ENCODE measurements at places on chromosomes 5 and 9.

DNA sequence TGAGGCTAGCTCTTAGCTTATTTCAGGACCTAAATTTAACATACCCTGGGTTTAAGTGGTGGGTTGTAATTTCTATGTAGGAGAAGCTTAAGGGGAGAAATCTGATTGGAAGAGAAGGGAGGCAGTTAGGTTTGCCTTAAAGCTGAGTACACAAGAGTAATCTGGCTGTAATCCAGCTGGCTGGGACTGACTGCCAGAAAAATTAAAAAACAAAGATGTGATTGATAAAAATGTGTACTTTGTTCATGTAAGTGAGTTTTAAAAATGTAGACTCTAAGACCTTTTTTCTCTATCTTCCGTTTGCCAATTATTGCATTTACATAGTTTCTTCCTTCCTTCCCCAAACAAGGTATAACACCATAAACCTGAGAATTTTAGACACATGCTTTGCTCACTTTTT is 17.5 kb upstream of the MSMP start:
- DNase-seq: no peak

DNA sequence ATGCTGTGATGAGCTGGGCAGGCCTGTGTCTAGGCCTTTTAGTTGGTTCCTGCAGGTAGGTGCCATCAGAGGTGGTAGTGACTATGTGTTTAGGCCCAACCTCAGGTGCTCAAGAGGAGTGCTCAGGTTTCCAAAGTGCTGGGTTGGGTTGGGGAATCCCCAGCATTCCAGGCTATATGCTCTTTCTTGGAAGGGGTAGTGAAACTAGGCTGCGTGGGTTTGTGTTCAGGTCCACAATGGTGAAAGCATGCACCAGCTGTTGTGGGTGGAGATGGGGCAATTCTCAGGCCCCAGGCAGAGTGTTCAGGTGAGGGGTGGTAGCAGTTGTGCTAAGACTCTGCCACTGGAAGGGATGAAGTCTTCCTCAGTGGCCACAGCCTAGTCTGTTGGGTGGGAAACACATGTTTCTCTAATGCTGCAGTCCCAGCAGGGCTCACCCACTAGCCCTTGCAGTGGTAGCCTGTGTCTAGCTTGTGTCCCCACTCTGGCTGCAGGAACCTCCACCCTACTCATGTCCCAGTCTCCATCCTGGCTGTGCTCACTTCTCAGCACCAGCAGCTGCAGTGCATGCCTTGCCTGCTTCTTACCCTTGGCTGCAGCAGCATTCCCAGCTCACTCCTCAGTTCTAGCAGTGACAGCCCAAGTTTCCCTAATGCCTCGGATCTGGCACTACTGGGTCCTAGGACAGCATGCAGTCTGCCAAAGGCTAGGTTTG is 78.9 kb downstream of the FAM170A start:
- no peak for DNase-seq

DNA sequence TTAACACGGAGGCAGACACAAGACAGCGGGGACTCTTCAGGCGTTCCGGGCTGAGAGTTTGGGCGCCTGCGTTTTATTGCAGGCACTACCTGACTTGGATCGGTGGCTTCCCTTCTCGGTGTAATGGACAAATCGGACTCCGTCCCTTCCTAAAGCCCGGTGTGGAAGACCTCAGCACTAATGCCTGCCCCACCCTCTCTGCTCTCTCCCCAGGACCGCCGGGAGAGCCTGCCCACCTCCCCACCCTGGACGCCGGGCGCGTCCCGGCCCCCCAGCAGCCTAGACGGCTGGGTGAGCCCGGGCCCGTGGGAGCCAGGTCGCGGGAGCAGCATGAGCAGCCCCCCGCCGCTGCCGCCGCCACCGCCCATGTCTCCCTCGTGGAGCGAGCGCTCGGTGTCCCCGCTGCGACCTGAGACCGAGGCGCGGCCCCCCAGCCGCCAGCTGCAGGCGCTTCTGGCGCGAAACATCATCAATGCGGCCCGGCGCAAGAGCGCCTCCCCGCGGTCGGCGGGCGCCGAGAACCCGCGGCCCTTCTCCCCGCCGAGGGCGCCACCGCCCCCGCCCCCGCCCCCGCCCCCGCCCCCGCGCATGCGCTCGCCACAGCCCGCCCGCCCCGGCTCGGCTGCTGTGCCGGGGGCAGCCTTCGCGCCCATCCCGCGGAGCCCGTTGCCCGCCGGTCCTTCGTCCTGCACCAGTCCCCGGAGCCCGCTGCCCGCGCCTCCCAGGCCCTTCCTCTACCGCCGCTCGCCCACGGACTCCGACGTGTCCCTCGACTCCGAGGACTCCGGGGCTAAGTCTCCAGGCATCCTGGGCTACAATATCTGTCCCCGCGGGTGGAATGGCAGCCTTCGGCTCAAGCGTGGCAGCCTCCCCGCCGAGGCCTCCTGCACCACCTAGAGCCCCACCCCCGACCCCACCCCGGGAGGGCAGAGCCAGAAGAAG is 4.6 kb upstream of the MYOZ3 start:
- DNase-seq: peak; percentile 55

DNA sequence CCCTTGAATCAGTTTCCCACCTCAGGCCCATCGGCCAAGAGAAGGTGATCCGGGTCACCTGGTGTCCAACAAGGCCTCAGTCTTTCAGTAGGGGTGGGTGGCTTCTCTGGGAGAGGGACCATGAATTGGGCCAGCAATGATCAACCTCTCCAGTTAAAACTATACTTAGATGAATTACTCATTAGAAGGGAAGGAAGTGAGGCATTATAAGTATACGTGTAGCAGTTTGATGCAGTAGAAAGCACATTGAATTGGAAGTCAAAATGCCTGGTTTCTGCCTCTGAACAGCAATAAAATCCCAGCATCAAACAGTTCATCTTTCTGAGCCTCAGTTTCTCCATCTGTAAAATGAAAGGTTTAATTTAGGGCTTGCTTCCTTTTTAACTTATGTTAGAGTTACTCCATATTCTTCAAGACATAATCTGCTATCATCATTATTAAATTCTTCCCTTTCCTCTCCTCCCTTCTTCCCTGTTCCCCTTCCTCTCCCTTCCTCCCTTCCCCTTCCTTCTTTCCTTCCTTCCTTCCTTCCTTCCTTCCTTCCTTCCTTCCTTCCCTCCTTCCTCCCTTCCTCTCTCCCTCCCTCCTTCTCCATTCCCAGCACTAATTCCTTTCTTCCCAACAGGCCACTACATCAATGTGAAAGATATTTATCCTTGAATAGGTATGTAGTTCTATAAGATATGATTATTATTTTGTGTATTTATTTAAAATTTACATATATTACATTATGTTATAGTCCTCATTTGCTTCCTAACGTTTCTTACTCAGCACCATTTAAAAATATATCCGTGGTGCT is 18.6 kb upstream of the TMEM174 start:
- no peak for DNase-seq

DNA sequence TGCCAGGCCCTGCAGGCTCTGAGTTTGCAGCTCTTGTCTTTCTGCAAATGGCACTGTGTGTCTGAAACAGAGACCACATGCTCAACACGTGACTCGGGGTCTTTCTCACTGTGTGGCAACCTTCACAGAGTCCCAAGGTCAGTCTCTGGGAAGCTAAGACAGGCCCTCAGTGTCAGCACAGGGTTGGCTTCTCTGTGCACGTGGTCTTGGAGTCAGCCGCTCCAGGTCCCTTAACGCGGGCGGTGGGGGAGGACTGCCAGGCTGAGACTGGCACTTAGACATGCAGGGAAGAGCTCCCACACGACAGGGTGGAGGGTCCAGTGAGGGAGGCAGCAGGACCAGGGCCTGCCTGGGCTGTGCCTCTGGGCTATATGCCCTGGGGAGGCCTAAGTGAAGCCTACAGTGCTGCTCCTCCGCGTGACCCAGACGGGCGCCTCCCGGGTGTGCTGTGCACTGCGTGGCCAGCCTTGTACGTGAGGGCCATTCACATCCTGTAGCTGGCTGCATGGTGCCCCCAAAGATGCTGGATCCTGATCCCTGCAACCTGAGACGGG is 76.8 kb downstream of the ADAMTS2 start:
- no peak for DNase-seq

DNA sequence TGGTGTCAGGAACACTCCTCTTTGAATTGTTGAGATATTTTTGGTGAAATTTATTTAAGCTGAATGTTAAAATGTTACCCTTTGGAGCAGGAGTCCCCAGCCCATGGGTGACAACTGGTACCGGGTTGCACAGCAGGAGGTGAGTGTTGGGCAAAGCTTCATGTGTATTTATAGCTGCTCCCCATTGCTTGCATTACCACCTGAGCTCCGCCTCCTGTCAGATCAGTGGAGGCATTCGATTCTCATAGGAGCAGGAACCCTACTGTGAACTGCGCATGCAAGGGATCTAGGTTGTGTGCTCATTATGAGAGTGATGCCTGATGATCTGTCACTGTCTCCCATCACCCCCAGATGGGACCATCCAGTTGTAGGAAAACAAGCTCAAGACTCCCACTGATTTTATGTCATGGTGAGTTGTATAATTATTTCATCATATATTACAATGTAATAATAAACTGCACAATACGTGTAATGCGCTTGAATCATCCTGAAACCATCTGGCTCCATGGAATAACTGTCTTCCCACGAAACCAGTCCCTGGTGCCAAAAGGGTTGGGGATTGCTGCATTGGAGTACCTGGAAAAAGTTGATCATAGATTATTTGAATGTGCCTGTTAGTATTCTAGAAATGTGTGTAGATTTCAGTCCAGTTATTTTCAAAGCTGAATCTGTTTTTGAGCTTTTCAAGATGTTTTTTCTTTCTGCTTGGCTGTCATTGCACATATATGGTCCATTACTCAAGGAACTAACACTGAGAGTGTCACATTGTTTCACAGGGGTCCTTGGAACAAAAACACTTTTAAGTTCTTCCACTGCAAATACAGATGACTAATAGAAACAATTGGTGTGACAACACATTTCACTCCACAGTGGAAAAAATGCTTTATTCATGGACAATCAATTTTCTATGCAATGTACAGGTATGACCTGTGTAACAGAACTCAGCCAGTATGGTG is 104.6 kb upstream of the TNFAIP8 start:
- DNase-seq: no peak

- DNase-seq: no peak
Measured at GRCh38 chr9:82192211-82192610, 203.6 kb downstream of the SPATA31D1 start.

- no peak for DNase-seq
Measured at GRCh38 chr9:86046071-86046636, 53.2 kb downstream of the GOLM1 start.

DNA sequence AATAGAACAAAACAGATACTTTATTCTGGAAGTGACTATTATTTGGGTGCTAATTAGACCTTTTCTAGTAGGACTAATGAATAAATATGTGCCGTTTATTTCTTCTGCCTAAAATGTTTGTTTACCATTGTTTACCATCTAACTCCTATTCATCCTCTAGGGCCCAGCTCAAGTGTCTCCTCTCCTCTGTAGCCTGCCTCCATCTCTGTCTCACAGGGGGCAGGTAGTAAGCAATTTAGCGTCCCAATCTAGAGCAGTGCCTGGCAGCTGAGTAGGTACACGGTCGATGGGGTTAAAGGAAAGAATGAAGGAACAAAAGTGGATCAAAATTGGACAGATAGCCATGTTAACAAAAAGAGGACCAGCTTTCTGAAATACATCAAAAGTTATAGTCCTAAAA is 230.9 kb downstream of the SLF1 start:
- DNase-seq: no peak

GRCh38 chr5:159620853-159621540 is 290.7 kb upstream of the IL12B start:
- no peak for DNase-seq

- no peak for DNase-seq
Measured at GRCh38 chr9:100525563-100525962, 52.3 kb upstream of the CAVIN4 start.

DNA sequence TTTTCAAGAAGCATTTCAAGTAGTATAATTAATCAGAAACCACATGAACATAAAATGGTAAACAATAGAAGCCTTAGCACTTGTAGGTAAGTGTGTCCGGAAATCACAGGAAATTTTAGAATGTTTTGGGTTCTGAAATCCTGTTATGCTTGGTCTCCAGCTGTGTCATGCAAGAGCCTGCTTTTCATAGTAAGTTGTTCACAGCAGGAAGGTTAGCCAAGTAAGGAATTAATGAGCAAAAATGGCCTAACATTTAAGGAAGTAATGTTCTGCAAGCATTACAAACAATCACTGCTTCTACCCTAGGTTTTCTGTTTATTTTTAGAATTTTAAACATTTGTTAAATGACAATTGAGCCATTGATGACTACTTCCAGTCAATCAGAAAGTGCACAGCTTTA is 669.5 kb downstream of the SLCO4C1 start:
- DNase-seq: no peak

DNA sequence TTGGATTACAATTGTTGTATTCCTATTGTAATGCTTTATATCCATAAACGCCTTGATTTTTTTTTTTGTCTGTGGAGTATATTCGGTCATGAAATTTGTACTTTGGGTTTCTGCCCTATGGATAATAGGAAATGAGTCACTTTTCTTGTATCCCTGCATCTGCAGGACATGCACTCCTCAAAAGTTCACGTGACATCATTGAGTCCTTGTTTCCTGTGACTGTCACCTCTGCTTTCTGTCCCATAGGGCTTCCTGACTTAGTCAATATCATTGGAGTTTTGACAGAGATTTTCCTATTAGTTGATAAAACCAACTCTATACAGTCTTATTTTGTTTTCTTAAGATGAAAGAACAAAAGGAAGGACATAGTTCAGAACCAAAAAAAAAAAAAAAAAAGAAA is 356.3 kb downstream of the MAT2B start:
- DNase-seq: no peak

GRCh38 chr9:135377431-135377830 is 102.2 kb upstream of the PPP1R26 start:
- no peak for DNase-seq

GRCh38 chr5:178380541-178381074 is 148.0 kb upstream of the PHYKPL start:
- DNase-seq: no peak

DNA sequence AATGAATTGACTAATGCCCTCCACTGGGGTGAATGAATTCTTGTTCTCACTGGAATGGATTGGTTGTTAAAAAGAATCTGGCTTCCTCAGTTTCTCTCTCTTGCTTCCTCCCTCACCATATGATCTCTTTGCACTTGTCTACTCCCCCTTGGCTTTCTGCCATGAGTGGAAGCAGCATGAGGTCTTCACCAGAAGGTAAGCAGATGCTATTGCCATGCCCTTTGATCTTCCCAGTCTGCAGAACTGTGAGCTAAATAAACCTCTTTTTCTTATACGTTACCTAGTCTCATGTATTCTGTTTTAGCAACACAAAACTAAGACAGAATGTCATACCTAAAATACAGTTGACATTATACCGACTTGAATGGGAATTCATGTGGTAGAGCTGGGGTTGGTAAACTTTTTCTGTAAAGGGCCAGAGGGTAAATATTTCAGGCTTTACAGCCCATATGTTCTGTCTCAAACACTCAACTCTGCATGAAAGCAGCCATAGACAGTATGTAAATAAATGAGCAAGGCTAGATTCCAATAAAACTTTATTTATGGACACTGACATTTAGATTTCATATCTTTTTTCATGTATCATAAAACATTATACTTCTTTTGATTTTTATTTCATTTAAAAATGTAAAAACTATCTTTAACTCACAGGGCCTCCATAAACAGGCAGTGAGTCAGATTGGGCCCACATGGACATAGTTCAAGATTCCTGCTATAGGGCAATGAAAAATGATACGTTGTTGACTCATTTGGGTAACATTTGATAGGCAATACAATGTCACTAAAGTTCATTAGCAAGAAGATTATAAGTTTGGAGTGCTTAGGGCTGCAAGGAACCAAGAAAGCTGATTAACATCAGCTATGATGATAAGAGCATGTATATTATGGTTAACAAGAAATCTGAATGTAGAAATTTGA is 79.4 kb upstream of the TLE4 start:
- DNase-seq: no peak

GRCh38 chr5:146680846-146681584 is 165.0 kb upstream of the GPR151 start:
- DNase-seq: no peak

Data from stimulated activated CD8-positive, alpha-beta memory T cell treated with anti-CD3 and anti-CD28 coated beads, Interleukin-12 subunit alpha, Interleukin-12 subunit beta, amount 100 ng/mL, for 1 hour (primary cell).